Urinary bladder (tissue), 4 donors: ENCODE measurements at places on chromosomes 2 and 18. TPM values are rescaled to one million over a fixed set of nuclear protein-coding genes. Genes with fewer than 3 reads are reported as not detected.

- DNase-seq: no peak
Measured at GRCh38 chr18:55588870-55589595, 1.0 kb upstream of the TCF4 start.

- no peak for DNase-seq
Measured at GRCh38 chr2:218891275-218892135, 10.9 kb downstream of the WNT10A start.

DNA sequence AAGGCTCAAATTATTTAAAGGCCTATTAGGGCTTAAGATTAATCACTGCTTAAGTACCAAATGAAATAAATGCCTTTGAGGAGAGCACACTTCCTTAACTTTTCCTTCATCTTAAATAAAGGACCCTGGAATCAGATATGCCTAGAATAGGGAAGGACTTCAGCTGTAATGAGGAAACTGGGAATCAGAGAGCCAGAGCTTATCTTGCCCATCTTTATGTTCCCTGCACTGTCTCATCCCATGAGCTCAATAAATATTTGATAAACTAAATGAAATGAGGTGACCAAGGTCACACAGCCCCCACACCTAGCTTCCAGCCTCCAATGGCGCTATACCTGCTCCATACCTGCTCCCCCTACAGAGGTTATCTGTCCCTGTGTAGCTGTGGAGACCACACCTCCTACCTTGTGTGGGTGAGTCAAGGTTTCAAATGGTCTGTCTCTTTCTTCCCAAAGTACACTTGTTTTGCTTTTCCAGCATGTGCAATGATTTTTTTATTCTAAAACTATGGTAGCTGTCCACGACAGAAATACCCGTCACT, 23.4 kb upstream of the NEDD4L start:
- no peak for DNase-seq

DNA sequence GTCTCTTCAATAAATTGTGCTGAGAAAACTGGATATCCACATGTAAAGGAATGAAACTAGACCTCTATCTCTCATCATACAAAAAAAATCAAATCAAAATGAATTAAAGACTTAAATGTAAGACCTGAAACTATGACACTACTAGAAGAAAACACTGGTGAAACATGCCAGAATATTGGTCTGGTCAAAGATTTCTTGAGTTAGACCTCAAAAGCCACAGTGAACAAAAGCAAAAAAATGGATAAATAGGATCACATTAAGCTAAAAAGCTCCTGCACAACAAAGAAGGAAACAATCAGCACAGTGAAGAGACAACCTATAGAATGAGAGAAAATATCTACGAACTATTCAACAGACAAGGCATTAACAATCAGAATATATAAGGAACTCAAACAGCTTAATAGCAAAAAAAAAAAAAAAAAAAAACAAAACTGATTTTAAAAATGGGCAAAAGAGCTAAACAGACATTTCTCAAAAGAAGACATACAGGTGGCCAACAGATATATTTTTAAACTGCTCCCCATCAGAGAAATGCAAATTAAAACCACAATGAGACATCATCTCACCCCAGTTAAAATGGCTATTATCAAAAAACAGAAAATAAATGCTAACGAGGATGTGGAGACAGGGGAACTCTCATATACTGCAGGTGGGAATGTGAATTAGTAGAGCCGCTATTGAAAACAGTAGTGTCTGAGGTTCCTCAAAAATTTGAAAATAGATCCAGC, 66.3 kb downstream of the NCKAP1 start:
- no peak for DNase-seq

- DNase-seq: no peak
Measured at GRCh38 chr2:112661656-112662305, 16.0 kb downstream of the SLC20A1 start.

DNA sequence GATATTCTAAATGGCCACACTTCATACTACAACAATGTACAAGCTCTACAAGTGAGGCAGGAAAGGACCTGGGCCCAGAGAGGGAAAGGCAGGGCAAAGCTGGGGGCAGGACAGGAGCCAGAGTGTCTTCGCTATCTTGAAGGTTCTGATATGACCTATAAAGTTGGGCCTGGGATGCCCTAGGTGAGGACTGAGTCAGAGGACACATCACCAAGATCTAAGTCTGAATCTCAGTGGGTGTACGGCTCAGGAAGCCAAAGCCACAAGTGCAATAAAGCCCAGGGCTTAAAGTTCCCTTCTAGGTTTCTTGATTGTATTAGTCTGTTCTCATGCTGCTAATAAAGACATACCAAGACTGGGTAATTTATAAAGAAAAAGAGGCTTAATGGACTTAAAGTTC, 219.1 kb downstream of the ALK start:
- DNase-seq: no peak

- no peak for DNase-seq
Measured at GRCh38 chr2:127074358-127074757, 32.6 kb downstream of the BIN1 start.

GRCh38 chr18:7898181-7898580, 331.1 kb downstream of the PTPRM start:
- no peak for DNase-seq

KRTCAP3 gene
- 12.7 TPM for polyA plus RNA-seq

DNA sequence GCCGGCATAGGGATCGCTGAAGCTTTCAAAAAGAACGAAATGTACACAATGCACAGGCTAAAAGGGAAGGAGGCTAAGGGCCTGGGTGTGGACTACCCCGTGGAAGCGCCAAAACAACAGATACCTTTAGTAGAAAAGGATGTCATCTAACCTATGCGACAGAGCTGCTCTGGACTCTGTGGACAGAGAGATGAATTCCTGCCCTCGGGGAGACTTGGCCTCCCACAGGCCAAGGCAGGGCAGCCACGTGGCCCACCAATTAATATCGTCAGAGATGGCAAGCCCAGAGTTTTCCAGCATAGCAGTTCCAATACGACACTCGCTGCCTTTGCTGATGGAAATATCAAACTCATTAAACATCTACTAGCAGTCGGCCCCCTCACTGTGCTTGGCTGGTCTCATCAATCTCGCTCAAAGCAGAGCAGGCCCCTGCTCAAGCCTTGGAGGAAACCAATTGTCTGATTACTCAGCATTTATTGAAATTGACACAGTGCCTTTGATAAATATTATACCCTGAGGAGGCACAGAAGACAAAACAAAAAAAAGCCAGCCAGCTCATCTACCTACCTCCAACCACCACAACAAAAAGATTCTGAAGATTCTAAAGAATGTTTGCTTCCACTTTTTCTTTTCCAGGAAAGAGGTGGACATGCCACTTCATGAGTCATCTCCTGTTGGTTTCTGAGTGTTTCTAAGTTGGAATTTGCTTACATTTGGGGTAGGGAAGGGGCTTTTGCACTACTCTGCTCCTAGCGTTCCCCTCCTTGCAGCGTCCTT, 79.0 kb upstream of the ACAA2 start:
- DNase-seq: no peak

ZNF804A gene
- 0.35 TPM for polyA plus RNA-seq

- no peak for DNase-seq
Measured at GRCh38 chr2:58195662-58196061, 45.5 kb downstream of the FANCL start.
